ENCODE measurements at places on chromosomes 5 and 9.
A peak's percentile ranks its signal among the peaks of the same experiment; 100 is the strongest.

DNA sequence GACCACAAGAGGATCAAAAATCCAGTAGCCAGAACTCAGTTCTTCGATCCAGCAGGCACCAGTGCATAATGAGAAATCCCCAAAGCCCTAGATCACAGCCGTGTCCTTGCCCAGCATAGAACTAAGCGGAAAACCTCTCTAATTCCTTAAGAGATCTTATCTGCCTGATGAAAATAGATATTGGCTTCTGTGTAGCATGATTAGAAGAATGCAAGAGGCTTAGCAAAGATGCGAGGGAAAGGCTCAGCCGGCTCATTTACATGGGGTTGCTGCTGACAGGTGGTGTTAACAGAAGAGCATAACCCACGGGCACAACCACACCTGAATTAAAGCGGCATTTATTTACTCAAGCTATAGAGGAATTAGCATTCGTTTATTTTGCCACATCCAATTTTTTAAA, 400.0 kb upstream of the ADAMTS16 start:
- no peak for DNase-seq

DNA sequence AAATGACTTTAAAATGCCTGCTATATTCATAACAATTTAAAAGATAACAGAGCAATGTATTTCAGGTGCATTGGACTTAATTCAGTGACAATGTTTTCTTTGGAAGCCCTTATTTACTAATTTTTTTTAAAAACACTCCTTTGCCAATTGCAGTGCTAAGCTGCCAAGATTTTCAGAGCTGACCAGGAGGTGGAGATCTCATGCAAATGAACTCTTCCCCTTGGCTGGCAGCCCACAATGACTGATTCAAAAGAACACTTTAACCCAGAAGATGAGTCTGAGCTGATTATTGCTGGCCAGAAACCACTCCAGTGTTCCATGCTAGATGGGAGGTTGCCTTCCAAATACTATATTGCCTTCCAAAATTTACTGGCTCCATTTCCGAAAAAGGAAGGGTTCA, 128.3 kb upstream of the CCNH start:
- no peak for DNase-seq

DNA sequence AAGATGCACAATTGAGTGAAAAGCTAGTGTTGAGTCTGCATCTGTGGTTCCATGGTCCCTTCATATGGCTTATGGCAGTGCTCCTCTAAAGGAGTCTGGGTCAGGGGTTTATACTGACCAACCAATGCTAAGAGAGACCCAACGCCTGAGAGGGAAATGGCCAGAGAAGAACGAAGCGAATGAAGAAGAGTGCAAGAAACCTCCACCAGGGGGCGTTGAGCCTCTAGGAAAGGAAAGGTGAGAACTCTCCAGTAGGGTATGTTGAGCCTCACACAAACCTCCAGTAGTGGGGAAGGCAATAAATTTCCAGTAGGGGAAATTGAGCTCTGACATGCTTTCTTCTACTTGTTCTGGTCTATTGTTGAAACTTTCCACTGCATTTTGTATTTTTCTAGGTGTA, 470.6 kb downstream of the PRDM9 start:
- DNase-seq: peak; percentile 6

DNA sequence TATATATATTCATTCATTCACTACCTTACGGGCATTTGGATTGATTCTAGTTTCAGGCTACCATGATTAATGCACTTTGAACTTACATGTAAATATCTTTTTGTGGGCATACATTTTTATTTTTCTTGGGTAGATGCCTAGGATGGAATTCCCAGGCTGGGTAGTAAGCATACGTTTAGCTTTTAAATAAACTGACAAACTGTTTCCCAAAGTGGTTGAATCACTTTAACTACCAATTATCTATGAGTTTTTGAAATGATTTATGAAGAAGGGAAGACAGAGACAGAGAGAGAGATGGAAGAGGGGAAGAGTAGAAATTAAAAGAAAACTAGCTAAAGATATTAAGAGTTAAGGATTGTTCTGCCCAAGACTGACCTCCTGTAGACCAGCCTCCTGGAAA, 612.6 kb downstream of the PSAT1 start:
- no peak for DNase-seq

GRCh38 chr5:160516696-160517530, 95.3 kb downstream of the PTTG1 start:
- DNase-seq: no peak

Measured in HL-60 (cell line).